NCI-H748 treated with DMSO at 0.1 percent for 48 hours (cell line): ENCODE measurements at places on chromosomes 11 and 22.

DNA sequence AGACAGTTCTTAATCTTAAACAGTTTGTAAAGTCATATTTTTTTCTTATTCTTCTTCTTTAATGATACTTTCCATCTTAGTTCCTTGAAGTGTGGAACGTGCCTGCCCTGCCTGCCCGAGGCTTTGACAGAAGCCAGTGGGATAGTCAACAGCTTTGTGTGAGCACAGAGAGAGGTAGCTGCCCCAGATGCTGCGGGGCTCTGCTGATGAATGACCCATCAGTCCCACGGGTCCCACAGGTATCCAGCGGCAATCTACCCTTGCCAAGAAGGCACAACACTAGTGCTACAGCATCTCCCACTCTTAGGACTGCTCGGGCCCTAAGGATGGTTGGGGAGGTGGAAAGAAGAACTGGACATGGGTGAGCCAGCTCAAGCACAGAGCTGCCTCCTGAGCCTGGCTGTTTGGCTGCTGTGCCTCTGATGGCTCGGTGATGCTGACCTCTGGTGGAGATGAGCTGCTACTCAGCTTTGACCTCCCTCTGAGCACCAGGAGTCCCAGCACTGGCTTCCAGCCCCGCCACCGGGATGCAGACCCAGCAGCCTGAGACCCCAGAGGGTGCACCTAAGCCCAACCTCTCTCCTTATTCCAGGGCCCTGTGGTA, 11.8 kb upstream of the APLNR start:
- DNase-seq: peak; percentile 57

DNA sequence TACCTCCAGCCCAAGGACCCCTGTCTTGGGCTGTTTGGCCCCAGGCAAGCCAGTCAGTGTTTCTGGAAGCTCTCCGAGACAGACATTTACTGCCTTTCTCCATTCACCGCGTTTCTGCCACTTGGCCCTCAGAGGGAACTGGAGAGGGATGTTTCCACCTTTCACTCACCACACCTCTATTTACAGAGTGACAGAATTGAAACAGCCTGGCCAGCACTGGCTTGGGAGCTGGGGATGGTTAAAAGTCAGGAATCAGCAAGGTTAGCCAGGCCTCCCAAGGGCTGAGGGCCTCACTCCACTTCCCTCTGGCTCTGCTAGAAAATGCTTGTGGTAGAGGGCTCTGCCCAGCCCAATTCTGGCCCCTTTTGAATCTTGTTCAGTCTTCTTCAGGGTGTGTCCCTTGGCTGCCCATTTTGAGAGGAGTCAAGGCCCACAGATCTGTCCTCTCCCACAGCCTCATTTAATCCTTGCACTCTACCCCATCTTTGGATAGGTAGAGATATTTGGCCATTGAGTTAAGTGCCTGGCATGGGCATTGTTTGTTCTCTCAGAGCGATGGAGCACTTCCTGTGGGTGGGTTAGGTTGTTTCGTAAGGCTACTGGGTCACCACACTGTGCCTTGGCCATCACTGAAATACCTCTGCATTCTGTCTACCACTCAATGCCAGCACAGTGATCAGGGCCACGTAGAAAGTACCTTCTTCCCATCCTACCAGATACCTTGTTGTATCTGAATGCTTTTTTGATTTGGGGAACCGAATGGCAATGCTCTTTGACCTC, 119.2 kb downstream of the MICAL2 start:
- no peak for DNase-seq

GRCh38 chr11:39304586-39304985, 2154.9 kb downstream of the LRRC4C start:
- no peak for DNase-seq

DNA sequence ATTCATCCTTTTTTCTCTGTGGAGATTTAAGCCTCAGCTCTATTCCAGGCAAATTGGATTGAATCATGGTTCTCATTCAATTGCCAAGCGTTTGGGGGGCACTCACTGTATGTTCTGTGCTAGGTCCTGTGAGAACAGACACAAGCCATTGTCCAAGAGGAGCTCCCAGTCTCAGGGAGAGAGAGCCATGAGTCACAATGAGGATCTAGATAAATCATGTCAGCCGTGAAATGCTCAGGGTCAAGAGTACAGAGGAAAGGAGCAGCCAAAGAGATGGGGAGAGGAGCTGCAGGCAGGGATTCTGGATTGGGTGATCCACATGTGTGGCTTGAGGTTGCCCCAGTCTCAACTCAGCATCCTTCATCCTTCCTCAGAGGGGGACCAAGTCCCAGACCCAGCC, 93.6 kb downstream of the FEZ1 start:
- DNase-seq: no peak

DNA sequence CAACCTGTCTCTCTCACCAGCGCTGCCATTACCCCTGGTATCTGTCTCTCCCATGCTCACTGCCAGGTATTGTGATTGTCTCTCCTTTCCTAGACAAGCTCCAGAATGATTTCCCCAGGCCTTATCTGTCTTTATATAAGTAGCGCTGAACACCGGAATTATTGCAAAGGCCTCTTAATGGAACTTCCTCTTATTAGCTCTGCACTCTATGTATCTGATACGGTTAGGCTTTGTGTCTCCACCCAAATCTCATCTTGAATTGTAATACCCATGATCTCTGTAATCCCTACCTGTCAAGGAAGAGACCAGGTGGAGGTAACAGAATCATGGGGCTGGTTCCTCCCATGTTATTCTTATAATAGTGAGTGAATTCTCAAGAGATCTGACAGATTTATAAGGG, 39.3 kb downstream of the DDI1 start:
- no peak for DNase-seq

DNA sequence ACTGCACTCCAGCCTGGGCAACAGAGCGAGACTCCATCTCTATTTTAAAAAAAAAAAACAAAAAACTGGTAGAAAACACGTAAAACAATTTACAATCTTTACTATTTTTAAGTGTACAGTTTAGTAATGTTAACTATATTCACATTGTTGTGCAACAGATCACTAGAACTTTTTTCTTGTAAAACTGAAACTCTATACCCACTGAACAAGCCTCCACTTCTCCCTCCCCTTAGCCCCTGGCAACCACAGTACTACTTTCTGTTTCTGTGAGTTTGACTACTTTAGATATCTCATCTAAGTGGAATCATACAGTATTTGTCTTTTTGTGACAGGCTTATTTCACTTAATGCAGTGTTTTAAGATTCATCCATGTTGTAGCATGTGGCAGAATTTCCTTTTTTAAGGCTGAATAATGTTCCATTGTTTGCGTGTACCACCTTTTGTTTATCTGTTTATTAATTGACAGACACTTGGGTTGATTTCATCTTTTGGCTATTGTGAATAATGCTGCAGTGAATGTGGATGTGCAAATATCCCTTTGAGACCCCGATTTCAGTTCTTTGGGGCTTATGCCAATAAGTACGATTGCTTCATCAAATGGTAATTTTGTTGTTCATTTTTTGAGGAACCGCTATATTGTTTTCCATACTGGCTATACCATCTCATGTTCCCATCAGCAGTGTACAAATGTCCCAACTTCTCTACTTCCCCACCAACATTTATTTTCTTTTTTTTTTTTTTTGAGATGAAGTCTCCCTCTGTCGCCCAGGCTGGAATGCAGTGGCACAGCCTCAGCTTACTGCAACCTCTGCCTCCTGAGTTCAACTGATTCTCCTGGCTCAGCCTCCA, 11.0 kb downstream of the DDB2 start:
- no peak for DNase-seq

DNA sequence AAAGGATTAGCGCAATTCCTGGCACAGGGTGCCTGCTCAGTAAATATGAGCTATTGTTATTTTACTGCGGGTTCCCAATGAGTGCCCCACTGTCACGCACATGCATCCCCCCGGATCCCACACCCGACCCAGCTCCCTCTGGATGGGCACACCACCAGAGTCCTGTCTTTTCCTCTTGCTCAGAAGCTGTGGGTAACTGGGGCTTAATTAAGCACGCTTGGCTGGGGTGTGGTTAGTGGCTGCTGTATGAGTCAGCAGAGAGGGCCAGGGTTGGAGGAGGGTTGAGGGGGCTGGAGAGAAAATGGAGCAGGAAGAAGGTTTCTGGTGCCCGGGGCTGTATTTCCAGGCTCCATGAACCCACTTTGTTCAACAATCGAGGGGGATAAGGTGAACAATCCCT, 30.3 kb upstream of the NECTIN1 start:
- no peak for DNase-seq

DNA sequence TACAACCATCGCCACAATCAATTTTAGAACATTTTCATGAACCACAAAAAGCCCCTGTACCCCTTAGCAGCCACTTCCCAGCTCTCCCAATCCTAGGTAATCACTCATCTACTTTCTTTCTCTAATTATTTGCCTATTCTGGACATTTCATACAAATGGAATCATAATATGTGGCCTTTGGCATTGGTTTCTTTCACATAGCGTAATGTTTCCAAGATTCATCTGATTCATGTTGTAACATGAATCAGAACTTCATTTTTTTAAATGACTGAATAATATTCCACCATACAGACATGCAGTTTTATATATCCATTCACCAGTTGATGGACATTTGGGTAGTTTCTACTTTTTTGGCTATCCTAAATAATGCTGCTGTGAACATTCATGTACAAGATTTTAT, 56.2 kb upstream of the RCN1 start:
- DNase-seq: no peak

DNA sequence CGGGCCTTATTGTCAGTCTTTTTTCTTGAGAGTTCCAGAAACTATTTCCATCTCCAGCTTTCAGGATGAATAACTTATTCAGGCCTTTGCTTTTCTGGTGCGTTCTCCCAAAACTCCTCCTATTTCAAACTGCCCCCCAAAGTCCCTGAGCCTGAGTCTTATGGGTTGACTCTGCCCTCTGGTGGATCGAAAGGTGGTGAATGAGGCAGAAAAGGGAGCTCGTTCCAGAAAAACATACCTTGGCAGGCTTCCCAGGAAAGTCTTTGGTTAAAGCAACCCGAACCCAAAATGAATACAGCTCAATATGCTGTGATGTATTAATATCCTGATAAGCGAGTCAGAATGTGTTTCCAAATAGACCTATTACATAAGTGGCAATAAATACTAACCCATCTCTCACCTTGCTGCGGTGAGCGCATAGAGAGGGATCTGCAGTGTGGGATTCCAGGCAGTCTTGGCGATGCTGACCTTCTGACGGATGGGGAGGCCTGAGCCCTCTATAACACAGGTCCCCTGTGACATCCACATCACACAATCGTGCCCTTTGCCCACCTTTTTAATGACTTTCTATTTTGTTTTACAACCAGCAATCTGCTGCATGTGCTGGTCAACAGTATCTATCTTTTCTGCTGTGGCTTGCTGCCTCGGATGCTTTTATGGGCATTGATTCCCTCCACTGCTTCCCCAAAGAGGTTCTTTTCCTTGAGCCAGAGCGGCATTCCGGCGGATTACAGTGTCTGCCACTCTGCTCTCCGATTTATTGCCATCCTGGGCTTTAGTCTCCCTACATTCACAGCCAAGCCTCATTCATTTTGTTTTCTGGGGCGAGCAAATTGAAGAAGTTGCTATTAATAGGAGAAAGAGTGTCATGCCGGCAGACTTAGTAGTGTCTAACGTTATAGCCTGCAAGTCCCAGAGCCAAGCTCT, 756.8 kb downstream of the NTM start:
- DNase-seq: peak; percentile 63

DNA sequence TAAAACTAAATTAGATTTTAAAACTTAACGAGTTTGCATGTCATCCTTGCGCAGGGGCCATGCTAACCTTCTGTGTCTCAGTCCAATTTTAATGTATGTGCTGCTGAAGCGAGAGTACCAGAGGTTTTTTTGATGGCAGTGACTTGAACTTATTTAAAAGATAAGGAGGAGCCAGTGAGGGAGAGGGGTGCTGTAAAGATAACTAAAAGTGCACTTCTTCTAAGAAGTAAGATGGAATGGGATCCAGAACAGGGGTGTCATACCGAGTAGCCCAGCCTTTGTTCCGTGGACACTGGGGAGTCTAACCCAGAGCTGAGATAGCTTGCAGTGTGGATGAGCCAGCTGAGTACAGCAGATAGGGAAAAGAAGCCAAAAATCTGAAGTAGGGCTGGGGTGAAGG, 10.6 kb downstream of the LIMK2 start:
- DNase-seq: no peak

DNA sequence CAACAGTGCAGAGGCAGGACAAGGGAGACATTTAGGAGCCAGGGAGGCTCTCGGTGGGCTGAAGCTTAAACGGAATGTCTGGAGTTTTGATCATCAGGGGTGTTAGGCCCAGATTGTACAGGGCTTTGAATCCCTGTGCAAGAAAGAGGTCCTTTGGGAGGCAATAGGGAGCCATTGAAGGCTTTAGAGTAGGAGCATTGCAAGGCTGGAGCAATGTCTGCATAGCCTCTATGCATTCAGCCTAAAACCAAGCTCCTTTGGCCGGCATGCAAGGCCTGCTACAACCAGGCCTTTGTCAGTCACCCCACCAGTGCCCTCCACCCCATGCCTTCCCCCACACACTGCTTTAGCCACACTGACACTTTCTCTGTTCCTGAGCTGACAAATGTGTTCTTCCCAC, 47.4 kb upstream of the FGF3 start:
- no peak for DNase-seq

DNA sequence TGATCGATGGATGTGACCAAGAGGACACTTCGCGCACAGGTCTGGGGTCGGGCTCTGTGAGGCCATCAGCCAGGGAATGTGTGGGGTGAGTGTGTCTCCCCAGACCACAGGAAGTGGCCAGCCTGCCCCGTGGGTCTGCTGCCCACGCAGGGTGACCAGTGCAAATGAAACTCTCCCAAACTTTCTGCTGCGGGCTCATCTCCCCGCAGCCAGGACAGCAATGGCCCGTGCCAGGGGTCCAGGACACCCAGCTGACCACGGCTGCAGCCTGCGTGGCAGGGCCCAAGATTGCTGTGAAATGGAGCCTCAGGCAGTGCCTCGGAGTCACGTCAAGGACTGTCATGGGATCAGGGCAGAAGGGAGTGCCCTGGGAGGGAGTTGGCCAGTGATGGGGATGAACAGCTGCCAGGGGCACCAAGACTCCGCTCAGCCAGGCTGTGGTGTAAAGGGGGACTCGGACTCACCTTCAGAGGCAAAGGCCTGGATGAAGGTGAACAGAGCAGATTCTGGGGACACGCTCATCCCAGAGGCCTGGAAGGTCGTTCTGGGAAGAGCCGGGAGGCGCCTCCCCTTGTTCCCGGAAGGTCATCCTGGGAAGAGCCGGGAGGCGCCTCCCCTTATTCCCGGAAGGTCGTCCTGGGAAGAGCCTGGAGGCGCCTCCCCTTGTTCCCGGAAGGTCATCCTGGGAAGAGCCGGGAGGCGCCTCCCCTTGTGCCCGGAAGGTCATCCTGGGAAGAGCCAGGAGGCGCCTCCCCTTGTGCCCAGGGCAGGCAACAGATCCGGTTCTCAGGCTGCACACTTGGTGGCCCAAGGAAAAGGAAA, 252.6 kb downstream of the BRD1 start:
- no peak for DNase-seq

- DNase-seq: peak; percentile 17
Observed at GRCh38 chr11:130762638-130763037, 153.6 kb downstream of the SNX19 start.
